SW 1271 (cell line): ENCODE measurements at places on chromosomes 16 and 17.

GRCh38 chr16:56038564-56039098 lies 152.7 kb upstream of the GNAO1 start:
- DNase-seq = no peak

- DNase-seq = no peak
Measured at GRCh38 chr17:80347948-80348351, 67.0 kb upstream of the ENDOV start.

DNA sequence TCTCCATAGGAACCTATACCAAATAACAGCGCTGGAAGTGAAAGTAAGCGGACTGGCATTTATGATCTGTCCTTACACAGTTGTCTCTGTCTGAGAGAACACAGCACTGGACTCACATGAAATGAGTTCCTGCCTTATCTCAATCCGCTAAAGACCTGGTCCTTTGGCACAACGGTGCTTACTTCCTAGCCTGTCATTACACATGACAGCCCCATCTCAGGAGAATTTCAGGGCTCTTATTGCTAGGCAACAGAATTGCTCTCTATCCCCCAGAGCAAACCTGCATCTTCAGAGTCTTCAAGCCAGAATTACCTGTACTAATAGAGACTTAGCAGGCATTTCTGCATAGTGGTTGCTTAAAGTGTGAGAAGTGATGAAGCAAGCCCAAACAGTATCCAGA lies 4.3 kb downstream of the KCNJ2 start:
- DNase-seq = no peak

DNA sequence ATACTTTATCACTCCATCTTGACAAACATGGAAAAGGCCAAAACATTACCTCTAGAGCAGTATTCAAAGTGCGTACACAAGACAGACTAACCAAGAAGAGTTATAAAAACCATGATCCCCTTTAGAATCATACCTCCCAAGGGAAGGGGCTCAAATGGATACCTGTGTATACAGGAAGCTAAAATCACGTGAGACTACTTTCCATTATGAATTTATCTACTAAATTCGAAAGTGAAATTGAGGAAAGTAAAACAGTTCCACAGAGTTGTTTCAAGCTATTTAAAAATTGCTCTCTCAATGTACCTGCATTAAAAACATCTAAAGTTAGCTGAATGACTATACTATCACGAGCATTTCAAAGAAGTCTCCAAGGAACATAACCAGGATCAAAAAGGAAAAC lies 32.7 kb downstream of the AP1G1 start:
- no peak for DNase-seq

DNA sequence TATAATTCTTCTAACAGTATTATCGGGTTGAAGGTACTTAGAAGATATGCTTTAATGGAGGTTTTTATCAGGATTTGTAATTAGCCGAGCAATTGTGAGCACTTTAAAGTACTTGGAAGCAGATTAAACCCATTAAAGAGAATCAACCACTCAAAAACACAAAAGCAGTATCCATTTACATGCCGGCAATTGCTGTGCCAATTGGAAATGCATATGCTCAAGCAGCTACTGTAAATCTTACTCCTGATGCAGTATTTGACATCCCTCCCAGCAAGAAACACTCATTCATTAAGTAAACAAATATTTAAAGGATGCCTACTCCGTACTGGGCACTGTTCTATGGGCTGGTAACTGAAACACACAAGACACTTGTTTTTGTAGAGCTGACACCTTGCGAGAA lies 11.4 kb upstream of the CCL1 start:
- DNase-seq = no peak

DNA sequence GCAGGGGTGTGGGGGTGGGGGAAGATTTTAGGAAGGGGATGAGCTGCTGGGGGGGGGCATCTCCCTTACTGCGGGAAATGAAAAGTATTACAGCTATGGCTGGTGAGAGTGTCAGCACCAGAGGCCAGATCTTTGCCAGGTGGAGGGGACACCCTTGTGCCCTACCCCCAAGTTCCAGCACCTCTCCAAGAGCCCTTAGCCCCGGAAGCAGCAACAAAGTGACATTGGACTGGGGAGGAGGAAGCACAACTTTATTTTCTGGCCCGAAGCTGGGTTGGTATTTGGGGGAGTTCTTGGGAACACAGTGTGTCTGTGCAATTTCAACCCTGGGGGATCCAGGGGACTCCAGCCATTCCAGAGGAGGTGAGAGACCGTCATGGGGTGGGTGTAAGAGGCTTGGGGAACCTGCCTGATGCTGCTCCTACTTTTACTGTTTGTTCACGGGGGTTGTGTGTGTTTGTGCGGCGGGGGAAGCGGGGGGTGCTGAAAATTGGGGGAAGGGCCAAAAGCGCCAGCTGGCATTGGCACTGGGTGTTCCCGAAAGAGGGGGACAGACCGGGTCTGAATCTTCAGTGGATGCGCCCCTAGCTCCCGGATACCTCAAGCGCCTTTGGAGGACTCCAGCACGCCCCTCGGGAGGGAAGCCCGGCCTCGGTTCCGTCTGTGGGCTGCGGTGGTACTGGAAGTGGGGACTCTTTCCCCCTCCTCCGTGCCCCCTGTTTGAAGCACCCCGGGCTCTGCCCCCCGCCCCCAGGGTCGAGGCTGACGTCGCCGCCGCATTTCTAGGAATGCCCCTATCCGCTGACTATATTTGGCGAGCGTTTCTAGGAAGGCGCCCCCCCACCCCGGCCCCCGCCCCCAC lies 230.3 kb downstream of the MRTFB start:
- DNase-seq = peak; percentile 47

- no peak for DNase-seq
Measured at GRCh38 chr16:19748389-19749168, 30.5 kb downstream of the IQCK start.

DNA sequence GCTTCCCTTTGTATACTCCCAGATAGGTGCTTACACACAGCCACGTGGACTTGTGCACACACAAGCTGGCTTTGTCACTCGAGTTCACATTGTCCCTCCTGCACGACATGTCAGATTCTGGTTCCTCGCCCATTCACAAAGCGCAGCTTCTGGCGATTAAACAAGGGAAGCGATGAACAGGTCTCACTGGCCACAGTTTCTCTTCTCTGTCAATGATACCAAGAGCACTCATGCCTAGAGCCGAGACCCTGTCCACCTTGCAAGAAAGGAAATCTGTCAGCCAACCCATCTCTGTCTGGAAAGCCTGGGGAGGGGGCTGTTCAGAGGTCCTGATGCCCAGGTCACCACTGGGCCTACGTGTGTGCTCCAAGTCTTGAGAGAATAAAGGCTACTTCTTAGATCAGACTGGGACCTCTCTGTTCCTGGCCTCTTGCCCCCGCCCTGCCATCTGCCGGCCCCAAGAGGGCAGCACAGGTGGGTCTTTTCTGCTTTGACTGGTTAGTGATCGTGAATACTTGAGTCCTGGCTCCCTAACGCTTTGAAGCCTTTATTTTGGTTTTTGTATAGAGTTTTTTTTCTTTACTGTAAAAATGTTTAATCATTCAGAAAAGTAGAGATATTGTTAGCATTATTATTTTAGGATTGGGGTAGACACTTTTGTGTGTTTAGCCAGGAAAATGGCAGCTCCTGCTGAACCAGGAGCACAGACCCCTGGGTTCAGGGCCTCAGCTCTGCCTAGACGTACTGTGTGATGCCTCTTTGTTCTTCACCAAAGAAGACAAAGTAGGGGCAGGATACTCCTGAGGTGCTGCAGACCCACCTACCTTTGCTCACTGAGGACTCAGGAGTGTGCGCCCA lies 104.7 kb downstream of the MRM1 start:
- no peak for DNase-seq

- DNase-seq = no peak
Measured at GRCh38 chr16:76277460-76278030, 344 bp downstream of the CNTNAP4 start.

GRCh38 chr17:45834471-45835396 lies 9.9 kb upstream of the SPPL2C start:
- DNase-seq = no peak

DNA sequence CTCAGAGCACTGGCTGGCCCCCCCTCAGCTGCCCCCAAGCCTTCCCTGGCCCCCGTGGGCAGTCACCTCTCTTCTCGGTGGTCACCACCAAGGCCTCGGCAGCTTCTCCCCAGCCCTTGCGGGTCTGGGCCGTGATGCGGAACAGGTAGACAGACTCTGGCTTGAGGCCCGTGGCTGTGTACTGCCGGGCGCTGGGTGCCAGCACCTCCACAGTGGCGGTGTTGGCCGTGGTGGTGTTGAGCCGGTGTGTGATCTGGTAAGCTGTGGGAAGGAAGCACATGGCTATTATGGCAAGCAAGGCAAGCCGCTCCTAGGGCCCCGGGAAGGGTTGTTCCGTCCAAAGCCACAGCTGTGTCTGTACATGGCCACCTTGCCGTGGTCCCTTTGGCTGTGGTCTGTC lies 78.4 kb upstream of the CDC42EP4 start:
- DNase-seq = no peak

DNA sequence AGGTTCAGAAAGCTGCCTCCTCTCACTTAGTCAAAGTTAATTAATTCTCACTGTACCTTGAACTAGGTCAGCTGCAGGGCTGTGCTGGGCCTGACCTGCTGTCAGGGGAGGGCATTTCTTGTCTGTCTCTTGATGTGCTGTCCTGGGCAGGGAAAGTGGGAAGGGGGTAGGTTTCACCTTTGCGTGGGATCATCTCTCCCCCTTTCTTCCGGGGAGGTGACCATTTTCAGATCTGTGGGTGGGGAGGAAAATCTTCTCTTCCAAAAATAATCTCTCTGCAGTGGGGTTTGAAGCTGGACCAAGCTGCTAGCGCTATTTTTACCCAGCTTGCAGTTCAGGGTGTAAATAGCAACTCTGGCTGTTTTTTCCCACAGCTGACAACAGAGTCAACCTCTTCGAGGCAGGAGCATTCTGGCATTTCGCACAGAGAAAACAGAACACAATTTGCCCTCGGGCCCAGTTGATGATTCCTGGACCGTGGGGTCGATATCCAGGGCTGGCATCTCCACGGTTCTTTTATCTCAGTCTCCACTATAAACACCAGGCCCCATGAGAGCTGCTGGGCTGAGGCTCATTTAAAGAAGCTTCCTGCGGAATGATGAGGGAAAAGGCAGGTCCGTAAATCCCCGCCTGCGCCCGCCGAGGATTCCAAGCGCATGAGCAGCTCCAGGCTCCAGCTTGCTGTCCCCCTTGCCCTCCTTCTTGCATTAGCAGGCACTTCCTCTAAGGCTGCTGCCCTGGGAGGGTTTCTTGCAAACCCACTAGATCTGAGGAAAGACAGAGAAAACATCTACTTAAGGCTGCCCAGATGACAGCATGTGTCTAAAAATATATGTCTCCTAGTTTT lies 93.9 kb downstream of the YPEL2 start:
- no peak for DNase-seq
